Activated CD8-positive, alpha-beta memory T cell treated with anti-CD3 and anti-CD28 coated beads for 4 hours (primary cell): ENCODE measurements at places on chromosomes 4 and X.

- DNase-seq: no peak
These were observed 756.9 kb downstream of the FAT4 start for GRCh38 chr4:126071346-126072333.

DNA sequence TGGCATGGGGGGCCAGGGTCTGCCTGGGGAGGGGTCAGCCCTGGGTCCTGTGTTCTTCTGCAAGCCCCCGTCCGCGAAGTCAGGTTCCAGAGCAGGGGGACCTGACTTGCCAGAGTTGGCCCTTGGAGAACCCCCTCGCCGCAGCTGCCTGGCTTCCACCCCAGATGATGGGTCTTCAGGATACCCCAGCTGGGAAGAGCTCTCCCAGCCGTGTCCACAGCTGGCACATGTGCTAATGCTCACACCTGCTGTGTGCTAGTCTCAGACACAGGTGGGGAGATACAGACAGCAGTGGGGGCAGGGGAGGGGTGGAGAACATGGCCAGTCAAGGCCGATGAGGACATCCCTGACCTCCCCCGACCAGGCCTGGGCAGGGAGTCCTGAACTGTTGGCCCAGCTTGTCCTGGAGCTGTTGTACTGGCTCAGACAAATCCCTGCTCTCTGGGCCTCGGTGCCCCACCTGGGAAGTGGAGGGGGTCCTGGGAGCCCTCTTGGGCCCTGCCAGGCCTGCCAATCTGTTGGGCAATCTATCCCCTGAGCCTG, 3.5 kb downstream of the ADRA2C start:
- no peak for DNase-seq

DNA sequence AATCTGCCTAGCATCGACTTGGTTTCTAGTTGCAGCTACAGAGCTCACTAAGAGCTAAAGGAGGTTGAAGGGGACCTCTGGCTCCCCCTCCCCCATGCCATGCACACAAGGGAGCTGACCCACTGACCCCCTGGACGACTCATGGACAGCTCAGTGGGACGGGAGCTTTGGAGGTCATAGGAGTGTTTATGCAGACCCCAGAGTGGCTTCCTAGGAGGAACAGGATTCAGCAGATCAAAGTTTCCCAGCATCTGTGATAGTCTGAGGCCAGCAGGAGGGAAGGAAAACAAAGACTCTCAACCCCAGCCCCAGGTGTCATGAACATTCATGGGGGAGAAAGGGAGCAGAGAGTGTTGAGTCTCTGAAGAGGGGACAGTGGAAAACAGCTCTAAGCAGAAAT, 104.4 kb downstream of the ARSF start:
- DNase-seq: no peak

- no peak for DNase-seq
These were observed 10.4 kb downstream of the RELL1 start for GRCh38 chr4:37675587-37676290.

DNA sequence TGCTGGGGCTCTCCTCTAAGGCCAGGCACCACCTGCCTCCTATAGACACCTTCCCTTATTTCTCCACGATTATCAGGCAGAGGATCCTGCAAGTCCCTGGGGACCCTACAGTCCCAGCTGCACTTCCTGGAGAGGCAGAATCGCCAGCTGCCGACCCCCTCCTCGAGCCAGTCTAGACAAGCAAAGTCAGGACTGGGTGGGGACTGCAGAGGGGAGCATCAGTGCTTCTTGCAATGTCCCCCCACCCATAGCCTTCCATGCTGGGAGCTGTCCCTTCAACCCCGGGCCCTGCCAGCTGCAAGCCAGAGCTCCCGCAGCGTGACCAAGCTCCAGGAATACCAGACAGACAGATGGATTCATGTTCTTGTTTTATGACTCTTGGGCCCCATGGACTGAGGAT, 1.4 kb upstream of the CRMP1 start:
- no peak for DNase-seq

- DNase-seq: no peak
These were observed at the start of gene AWAT2 for GRCh38 chrX:70049925-70050324. Gene AWAT2, minus strand, starts transcription at chrX:70049938. Its CDS starts 6 bp downstream, at chrX:70049932.

- DNase-seq: no peak
These were observed 2.8 kb downstream of the NLRP2B start for GRCh38 chrX:57677132-57677858.

DNA sequence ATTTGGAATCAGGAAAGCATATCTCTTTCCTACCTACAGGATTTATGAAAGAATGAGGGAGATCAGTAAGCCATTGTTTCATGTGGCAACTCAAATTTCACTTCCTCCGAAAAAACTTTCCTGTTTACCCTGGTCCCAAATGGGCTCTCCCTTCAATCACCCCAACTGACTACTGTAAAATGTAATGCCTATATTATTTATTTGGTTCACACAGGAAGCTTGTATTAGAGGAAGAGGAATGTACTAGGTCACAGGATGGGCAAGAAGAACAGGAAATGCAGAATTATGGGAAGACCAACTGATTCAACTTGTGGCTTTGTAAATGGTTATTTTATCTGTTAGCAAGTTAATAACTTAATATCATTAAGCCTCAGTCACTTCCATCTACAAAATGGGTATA, 23.1 kb downstream of the COL4A6 start:
- DNase-seq: no peak

- no peak for DNase-seq
These were observed 63.2 kb downstream of the SH3RF1 start for GRCh38 chr4:169207436-169208089.

GRCh38 chrX:15908603-15909290, 54.1 kb upstream of the AP1S2 start:
- no peak for DNase-seq

- DNase-seq: no peak
These were observed 304.8 kb downstream of the QDPR start for GRCh38 chr4:17206829-17207801.

DNA sequence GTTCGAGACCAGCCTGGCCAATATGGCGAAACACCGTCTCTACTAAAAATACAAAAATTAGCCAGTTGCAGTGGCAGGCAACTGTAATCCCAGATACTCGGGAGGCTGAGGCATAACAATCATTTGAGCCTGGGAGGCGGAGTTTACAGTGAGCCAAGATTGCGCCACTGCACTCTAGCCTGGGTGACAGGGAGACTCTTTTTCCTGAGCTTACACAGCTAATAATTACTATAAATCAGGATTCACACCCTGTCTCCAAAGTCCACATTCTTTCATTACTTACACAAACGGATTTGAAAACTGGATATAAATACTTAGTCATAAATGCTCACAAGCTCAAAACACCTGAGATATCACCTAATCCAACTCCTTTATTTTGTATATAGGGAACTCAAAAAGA, 151.6 kb downstream of the LRBA start:
- no peak for DNase-seq

- DNase-seq: no peak
These were observed 13.3 kb downstream of the SLC2A9 start for GRCh38 chr4:10007793-10008608.

DNA sequence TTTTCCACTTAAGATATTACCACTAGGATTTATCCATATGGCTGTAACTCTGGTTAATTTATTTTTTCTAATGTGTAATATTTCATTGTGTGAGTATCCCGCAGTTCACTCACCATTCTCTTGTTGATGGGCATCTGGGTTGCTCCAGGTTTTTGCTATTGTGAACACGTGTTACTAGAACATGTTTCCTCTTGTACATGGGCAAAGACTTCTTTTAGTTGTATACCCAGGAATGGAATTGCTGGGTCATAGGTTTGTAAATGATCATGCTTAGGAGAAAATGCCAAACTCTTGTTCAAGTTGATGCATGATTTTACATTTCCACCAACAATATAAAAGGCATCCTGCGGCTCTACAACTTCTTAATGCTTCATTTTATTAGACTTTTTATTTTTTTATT, 26.8 kb downstream of the SYNPO2 start:
- no peak for DNase-seq

- DNase-seq: no peak
These were observed 443.9 kb upstream of the INTU start for GRCh38 chr4:127188847-127189246.

DNA sequence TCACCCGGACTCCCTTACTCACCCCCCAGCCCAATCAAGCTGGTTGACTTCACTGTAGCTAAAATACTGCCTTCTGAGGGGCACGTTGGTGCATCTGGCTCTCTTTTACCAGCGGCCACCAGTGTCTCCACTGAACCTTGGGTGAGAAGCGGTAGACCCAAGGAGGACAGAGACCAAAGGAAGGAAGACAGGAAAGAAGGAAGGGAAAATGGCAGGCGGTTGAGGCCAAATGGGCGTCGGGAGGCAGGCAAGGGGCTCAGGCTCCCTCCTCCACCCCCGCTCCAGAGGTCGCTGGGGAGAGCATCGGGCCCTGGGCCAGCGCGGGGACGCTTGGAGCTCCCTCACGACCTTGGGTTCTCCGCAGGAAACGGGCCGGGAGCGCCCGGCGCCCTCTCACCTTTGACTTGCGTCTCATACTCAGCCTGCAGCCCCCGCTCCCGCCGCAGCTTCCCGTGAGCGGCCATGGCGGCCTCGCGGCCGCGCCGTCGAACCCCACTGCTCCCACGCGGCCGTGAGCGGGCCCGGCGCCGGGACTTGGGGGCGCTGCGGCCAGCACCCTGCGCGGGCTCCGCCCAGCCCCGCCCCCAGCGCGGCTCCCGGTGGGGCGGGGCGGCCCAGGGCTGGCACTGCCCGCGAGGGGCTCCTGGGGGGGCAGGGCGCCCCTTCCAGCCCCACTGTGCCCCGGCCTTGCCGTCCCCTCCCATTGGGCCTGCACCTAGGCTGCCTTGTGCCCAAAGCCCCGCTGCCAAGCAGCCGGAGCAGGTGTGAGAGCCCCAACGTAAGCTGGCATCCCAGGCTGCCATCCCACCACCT, at the start of gene ARHGAP4:
Gene ARHGAP4, minus strand, starts transcription at position 526 of the 813 bp plus-strand sequence. Its CDS starts 62 bp downstream, at position 464.
- no peak for DNase-seq

- DNase-seq: no peak
These were observed 458.5 kb downstream of the AFF2 start for GRCh38 chrX:148958901-148959300.

GRCh38 chr4:80360900-80361299, 25.4 kb downstream of the CFAP299 start:
- no peak for DNase-seq

- no peak for DNase-seq
These were observed 32.8 kb downstream of the HTT start for GRCh38 chr4:3107271-3107670.

DNA sequence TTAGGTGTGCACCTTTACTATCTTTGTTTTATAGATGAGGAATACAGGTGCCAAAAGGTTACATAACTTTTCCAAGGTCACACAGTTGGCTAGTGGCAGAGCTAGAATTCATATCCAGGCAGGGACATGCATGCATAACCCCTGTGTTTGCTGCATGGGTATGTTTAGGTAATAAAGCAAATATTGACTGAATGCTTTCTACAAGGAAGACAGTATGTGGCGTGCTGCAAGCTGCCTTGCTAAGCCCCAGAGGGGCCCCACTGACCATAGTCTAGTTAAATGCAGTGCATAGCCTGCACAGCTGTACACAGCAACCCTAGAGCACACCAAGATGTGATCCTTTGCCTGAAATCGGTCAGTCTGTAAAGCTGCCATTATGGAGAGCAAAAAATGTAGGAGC, 320.5 kb upstream of the IGFBP7 start:
- DNase-seq: no peak

DNA sequence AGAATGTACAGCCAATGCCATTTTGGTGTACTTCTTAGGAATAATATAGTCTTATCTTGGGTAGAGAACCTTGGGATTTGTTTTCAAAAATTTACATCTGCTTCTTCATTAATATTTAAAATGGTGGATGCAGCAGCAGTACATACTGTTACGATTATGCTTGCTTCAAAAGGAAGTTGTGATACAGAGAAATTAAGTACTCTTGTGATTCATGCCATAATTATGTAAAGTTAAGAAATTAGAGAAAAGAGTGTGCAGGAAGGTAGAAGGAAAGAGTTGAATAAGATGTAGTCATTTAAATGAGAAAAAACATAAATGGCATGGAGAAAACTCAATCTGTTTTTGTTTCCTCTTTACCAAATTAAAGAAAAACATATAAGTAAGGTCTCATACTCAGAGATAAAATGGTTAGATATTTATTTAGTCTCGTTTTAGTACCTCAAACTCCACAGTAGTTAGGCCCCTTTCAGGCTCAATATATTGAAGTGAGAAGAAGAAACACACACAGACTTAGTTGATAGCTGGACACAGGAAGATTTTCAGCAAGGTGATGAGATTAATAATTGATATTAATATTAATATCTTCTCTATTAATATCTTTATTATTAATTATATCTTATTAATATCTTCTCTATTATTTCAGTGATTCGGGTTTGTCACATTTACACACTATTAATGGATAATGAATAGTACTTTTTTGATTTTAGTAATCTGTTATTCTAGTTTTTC, 70.1 kb upstream of the HPGD start:
- no peak for DNase-seq

DNA sequence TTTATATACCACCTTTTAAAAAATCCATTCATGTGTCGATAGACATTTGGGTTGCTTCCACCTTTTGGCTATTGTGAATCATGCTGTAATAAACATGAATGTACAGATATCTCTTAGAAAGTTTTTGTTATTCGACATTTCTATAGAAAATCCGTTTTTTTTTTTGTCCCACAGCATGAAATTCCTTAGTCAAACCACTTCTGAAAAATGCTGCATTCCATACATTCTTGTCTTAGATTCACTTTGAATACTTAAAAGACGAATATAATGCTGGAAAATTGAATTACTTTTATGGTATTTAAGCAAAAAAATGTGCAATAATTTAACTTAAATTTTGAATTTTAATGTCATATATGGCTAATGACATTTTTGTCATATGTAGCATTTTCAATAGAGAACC, 1345.5 kb downstream of the TECRL start:
- no peak for DNase-seq

DNA sequence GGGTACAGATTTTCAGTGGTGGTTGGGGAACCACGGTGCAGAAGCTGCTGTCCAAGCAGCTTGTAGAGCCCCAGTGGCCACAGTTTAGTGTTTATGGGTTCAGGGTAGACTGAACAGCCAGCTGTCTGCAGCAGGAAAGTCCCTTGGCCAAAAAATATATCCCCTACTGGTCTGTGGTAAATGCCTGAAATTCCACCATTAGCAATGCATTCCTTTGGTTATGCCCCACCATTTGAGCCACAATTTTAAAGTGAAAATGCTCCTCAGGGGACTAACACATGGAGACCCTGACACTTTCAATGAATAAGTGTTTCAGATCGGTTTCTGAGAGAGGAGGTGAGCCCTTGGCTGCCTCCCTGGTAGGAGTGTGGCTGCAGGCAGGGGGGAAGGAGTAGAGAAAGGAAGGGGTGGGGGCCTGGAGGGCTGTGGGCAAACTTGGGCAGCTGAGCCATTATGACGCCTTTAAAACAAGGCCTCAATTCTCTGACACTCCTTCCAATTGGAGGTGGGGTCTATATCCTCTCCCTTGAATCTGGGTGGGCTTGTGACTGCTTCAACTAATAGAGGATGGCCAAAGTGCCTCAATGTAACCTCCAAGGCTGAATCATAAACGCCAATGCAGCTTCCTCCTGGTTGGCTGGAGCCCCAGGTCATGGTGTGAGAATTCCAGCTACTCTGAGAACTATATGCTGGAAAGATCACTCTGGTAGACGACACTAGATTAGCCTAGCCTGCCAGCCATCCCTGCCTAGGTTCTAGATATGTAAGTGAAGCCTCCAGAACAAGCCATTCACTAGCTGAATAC, 75.8 kb upstream of the ATP6AP2 start:
- no peak for DNase-seq

- no peak for DNase-seq
These were observed 37.9 kb downstream of the FAT1 start for GRCh38 chr4:186685767-186686183.

GRCh38 chrX:39900777-39901170, 197.0 kb downstream of the BCOR start:
- no peak for DNase-seq

GRCh38 chr4:38860788-38861424, 4.3 kb upstream of the TLR6 start:
- no peak for DNase-seq

- no peak for DNase-seq
These were observed 19.6 kb downstream of the SPANXA2 start for GRCh38 chrX:141609111-141609510.
